Neuronal stem cell (in vitro differentiated cells): ENCODE measurements at places on chromosomes 7 and 10.
A peak's percentile ranks its signal among the peaks of the same experiment; 100 is the strongest.

DNA sequence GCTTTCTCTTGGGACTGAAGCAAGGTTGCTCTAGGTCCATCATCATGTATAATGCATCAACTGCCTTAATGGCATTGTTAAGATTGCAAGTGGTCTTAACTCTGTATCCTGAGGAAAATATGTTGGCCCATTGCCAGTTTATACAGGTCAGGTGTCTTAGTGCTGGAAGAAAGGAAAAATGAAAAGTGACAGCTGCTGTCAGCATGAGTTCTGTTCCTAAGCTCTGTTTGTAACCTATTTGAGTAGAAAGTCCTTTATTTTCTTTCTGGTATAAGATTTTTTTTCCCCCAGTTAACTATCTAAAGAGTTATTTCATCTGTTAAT, 127.2 kb downstream of the SRI start:
- DNase-seq: no peak
- no peaks in the 10 kb centered on the region for H3K4me1 ChIP-seq
- H3K36me3 ChIP-seq: no peaks in the 10 kb centered on the region
- H3K4me3 ChIP-seq: no peak overlapping the region
- no peaks in the 10 kb centered on the region for H3K27me3 ChIP-seq
- H3K27ac ChIP-seq: no peak overlapping the region

GRCh38 chr7:149524394-149524793, 26.8 kb upstream of the ZNF746 start:
- no peaks in the 10 kb centered on the region for H3K4me1 ChIP-seq
- DNase-seq: no peak
- H3K36me3 ChIP-seq: no peaks in the 10 kb centered on the region
- H3K27me3 ChIP-seq: no peaks in the 10 kb centered on the region
- H3K27ac ChIP-seq: no peak overlapping the region

DNA sequence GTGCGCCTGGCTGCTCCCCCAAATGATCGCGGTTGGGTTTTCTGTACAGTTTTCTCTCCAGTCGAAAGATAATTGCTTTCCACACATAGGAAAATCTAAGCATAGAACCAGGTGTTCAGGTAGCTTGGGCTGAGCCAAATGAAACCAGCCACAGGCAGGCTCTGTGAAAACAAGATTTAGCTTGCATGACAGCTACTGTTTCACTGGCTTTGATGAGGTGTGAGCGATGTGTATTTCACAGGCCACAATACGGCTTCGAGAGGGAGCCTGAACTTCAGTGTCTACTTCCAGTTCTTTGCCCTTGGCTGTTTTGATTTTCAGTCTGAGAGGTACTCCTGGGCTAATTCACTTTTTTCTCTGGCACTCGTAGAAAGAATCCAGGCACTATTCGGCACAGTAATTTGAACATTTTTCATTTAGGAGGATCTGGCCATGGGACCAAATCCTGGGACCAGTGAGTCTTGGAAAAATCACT, 110.5 kb downstream of the JCAD start:
- H3K4me1 ChIP-seq: no peaks in the 10 kb centered on the region
- peaks cover 5% of the 10 kb centered on the region for H3K27me3 ChIP-seq
- DNase-seq: no peak
- H3K4me3 ChIP-seq: no peak overlapping the region

DNA sequence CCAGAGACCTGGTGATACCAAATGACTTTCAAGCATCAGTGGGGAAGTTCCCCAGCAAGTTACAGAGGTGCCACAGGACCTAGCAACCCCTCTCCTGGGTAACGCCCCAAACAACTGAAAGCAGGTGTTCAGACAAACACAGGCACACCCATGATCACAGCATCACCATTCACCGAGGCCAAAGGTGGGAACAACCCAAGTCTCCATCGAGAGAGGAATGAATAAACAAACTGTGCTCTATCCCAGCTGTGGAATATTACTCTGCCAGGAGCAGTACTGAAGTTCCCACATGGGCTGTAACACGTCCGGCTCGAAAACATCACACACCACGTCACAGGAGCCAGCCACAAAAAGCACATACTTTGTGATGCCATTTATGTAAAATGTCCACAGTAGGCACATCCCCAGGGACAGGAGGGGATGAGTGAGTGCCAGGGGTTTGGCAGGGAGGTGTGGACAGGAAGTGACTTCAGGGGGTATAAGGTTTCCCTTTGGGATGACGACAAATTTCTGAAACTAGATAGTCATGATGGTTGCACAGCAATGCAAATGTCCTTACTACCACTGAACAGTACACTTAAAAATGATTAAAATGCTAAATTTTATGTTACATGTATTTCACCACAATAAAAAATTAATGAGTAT, 222.8 kb downstream of the TNS3 start:
- DNase-seq: no peak
- H3K4me1 ChIP-seq: no peaks in the 10 kb centered on the region
- no peak overlapping the region for H3K4me3 ChIP-seq
- H3K36me3 ChIP-seq: no peaks in the 10 kb centered on the region
- no peaks in the 10 kb centered on the region for H3K27me3 ChIP-seq

GRCh38 chr7:57404967-57405421, 45.0 kb upstream of the ZNF716 start:
- H3K27ac ChIP-seq: no peak overlapping the region
- no peaks in the 10 kb centered on the region for H3K27me3 ChIP-seq
- no peak overlapping the region for H3K4me3 ChIP-seq
- DNase-seq: no peak
- H3K4me1 ChIP-seq: no peaks in the 10 kb centered on the region

- no peak overlapping the region for H3K4me3 ChIP-seq
- no peak overlapping the region for H3K27ac ChIP-seq
- no peak for DNase-seq
- H3K4me1 ChIP-seq: peaks cover 2% of the 10 kb centered on the region
- no peaks in the 10 kb centered on the region for H3K27me3 ChIP-seq
Measured at GRCh38 chr7:3164380-3164792, 120.7 kb upstream of the CARD11 start.

DNA sequence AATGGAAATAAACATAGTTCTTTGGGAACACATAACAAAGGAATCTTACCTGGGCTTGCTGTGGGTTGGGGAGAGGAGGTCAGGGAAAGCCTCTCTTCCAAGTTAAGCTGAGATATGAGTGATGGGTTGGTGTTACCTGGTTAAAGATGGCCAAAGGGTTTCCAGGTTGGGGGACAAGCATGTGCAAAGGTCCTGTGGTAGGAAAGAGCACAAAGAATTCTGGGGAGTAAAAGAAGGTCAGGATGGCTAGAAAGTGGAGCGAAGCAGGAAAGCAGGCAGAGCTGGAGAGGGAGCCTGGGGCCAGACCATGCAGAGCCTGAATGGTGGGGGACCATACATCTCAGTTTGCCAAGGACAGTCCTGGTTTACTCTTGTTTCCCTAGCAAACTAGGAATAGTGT, 133.2 kb downstream of the CFAP58 start:
- H3K27ac ChIP-seq: no peak overlapping the region
- H3K4me1 ChIP-seq: peaks cover 7% of the 10 kb centered on the region
- H3K4me3 ChIP-seq: no peak overlapping the region
- H3K27me3 ChIP-seq: no peaks in the 10 kb centered on the region
- no peak for DNase-seq

DNA sequence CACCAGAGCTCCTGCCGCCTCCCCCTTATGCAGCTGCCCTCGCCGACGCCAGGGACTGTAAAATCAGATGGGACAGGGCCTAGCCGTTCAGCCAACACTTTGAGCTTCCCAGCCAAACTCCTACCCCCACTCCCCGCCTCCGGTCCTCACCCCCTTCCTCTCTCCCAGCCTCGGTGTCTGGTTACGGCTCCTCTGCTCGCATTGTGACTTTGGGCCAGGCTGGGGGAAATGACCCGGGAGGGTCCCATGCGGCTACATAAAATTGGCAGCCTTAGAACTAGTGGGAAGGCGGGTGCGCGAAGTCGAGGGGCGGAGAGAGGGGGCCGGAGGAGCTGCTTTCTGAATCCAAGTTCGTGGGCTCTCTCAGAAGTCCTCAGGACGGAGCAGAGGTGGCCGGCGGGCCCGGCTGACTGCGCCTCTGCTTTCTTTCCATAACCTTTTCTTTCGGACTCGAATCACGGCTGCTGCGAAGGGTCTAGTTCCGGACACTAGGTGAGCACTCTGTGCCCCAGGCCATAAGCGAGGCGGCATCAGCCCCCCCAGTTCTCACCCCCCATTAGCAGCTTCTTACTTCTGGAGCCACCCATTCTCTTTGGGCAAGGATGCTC, at the start of gene KAZALD1:
KAZALD1 (plus strand) TSS at position 366 of the 608 bp plus-strand sequence. CDS start 604 bp downstream, outside the sequence.
- H3K27ac ChIP-seq: peak within 1 kb of the TSS; percentile 92
- DNase-seq: peak; percentile 70
- peaks cover 27% of the 10 kb centered on the region for H3K4me1 ChIP-seq
- H3K36me3 ChIP-seq: no peaks in the 10 kb centered on the region
- peaks cover 20% of the 10 kb centered on the region for H3K27me3 ChIP-seq

- peak overlapping the region; percentile 84 for H3K4me3 ChIP-seq
- H3K36me3 ChIP-seq: no peaks in the 10 kb centered on the region
- DNase-seq: peak; percentile 65
- peak overlapping the region; percentile 87 for H3K27ac ChIP-seq
Measured at GRCh38 chr7:29684787-29685650, 121.3 kb upstream of the WIPF3 start.

- no peaks in the 10 kb centered on the region for H3K27me3 ChIP-seq
- no peaks in the 10 kb centered on the region for H3K4me1 ChIP-seq
- no peak overlapping the region for H3K27ac ChIP-seq
- no peak for DNase-seq
- peaks cover 2% of the 10 kb centered on the region for H3K36me3 ChIP-seq
Measured at GRCh38 chr7:14144538-14144937, 155.1 kb upstream of the ETV1 start.

GRCh38 chr7:741191-741671, 14.2 kb upstream of the PRKAR1B start:
- no peak for DNase-seq
- H3K4me3 ChIP-seq: no peak overlapping the region
- peaks cover 1% of the 10 kb centered on the region for H3K4me1 ChIP-seq

DNA sequence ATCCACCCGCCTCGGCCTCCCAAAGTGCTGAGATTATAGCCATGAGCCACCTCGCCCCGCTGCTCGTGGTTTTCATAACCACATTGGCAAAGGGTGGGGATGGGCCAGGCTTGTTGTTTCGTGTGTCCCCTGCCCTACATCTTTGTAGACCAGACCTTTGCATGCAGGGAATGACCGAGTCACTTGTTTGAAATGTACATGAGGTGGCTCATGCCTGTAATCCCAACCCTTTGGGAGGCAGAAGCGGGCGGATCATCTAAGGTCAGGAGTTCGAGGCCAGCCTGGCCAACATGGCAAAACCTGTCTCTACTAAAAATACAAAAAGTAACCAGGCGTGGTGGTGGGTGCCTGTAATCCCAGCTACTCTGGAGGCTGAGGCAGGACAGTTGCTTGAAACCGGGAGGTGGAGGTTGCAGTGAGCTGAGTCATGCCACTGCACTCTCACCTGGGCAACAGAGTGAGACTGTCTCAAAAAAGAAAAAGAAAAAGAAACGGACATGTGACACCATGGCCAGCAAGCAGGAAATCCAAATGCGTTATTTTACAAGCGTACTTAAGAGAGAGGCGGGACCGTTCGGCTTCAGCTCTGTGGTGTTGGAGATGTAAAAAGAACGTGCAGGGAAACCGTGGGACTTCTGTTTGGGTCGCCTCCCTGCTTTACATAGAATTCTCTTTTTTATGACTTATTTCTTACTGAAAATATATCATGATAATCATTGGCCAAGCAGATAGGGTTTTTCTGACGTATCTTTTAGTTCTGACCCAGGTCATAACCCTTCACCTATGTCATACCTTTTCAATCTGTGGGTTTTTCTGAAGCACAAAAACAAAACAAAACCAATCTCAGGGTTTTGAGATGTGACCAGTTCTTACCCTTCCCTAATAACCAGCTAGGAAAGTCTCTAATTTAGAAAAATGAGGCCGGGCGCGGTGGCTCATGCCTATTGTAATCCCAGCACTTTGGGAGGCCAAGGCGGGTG, 45.1 kb downstream of the WIPI2 start:
- DNase-seq: no peak
- peaks cover 33% of the 10 kb centered on the region for H3K36me3 ChIP-seq
- no peak overlapping the region for H3K27ac ChIP-seq
- no peak overlapping the region for H3K4me3 ChIP-seq

GRCh38 chr10:26448706-26449435, 10.7 kb downstream of the APBB1IP start:
- H3K36me3 ChIP-seq: no peaks in the 10 kb centered on the region
- no peaks in the 10 kb centered on the region for H3K27me3 ChIP-seq
- no peak overlapping the region for H3K27ac ChIP-seq
- no peaks in the 10 kb centered on the region for H3K4me1 ChIP-seq

GRCh38 chr7:80288175-80289122, 153.8 kb downstream of the GNAI1 start:
- DNase-seq: no peak
- no peak overlapping the region for H3K27ac ChIP-seq
- H3K27me3 ChIP-seq: no peaks in the 10 kb centered on the region
- H3K36me3 ChIP-seq: no peaks in the 10 kb centered on the region
- no peak overlapping the region for H3K4me3 ChIP-seq

DNA sequence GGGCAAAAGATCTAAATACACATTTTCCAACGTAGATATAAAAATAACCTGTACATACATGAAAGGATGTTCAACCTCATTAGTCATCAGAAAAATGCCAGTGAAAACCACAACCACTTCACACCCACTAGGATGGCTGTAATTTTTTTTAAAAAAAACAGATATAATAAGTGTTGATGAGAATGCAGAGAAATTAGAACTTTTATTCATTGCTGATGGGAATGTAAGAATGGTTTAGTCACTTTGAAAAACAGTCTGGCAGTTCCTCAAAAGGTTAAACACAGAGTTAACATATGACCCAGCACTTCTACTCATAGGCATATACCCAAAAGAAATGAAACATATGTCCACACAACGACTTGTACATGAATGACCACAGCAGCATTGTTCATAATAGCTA, 32.3 kb upstream of the PRKCQ start:
- DNase-seq: no peak
- H3K27me3 ChIP-seq: no peaks in the 10 kb centered on the region
- no peak overlapping the region for H3K4me3 ChIP-seq
- no peaks in the 10 kb centered on the region for H3K36me3 ChIP-seq
- H3K27ac ChIP-seq: no peak overlapping the region

GRCh38 chr7:129665013-129665401, 53.5 kb downstream of the NRF1 start:
- peaks cover 29% of the 10 kb centered on the region for H3K36me3 ChIP-seq
- H3K4me1 ChIP-seq: peaks cover 2% of the 10 kb centered on the region
- H3K4me3 ChIP-seq: no peak overlapping the region
- H3K27ac ChIP-seq: no peak overlapping the region

DNA sequence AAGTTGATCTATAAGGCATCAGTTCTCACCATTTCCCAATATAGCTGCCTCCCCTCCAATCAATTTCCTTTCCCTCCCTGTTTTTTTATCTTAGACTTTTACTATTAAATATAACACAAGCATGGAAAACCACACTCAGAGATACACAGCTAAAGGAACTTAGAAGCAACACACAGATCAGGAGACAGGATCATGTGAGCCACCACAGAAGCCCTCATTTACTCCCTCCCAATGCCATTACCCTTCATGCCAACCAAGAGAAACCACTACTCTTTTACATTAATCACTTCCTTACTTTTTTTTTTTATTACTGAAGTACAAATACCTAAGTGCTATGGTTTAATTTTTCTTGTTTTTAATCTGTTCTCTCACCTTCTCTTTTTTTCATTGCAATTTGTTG, 33.0 kb downstream of the COG5 start:
- H3K27me3 ChIP-seq: no peaks in the 10 kb centered on the region
- no peak for DNase-seq
- no peak overlapping the region for H3K4me3 ChIP-seq
- peaks cover 10% of the 10 kb centered on the region for H3K36me3 ChIP-seq

GRCh38 chr10:35355971-35356724, 19.8 kb downstream of the CCNY start:
- H3K4me1 ChIP-seq: peaks cover 4% of the 10 kb centered on the region
- H3K27ac ChIP-seq: no peak overlapping the region
- H3K27me3 ChIP-seq: no peaks in the 10 kb centered on the region
- no peak for DNase-seq
- H3K4me3 ChIP-seq: no peak overlapping the region
- H3K36me3 ChIP-seq: no peaks in the 10 kb centered on the region
